ENCODE measurements at places on chromosomes 12 and 14.
A peak's percentile ranks its signal among the peaks of the same experiment; 100 is the strongest.

DNA sequence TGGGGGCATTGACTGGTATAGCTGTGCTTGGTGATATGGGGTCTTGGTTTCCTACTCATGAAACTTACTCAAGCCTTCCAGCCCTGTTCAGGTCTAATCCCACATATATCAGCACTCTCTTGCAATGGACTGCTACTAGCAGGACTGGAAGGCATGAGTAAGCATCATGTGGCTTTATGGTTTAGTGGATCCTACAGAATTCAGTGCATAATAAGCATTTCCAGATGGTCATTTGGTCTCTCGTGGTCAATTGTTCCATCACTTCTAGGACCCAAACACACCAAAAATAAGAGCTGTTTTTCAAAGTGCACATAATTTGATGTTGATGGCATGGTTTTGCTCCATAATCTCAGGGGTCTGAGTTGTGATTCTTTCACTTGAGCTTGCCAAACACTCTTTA, 114.4 kb downstream of the LMNTD1 start:
- DNase-seq, result no peak

GRCh38 chr14:20415782-20416206, 2.5 kb upstream of the TEP1 start:
- DNase-seq, result peak; percentile 63

GRCh38 chr12:69765515-69765914, 26.9 kb downstream of the RAB3IP start:
- no peak for DNase-seq

GRCh38 chr12:114555451-114555850, 128.5 kb downstream of the TBX3 start:
- no peak for DNase-seq

- no peak for DNase-seq
These were observed 83.2 kb downstream of the LMNTD1 start for GRCh38 chr12:25469861-25470260.

DNA sequence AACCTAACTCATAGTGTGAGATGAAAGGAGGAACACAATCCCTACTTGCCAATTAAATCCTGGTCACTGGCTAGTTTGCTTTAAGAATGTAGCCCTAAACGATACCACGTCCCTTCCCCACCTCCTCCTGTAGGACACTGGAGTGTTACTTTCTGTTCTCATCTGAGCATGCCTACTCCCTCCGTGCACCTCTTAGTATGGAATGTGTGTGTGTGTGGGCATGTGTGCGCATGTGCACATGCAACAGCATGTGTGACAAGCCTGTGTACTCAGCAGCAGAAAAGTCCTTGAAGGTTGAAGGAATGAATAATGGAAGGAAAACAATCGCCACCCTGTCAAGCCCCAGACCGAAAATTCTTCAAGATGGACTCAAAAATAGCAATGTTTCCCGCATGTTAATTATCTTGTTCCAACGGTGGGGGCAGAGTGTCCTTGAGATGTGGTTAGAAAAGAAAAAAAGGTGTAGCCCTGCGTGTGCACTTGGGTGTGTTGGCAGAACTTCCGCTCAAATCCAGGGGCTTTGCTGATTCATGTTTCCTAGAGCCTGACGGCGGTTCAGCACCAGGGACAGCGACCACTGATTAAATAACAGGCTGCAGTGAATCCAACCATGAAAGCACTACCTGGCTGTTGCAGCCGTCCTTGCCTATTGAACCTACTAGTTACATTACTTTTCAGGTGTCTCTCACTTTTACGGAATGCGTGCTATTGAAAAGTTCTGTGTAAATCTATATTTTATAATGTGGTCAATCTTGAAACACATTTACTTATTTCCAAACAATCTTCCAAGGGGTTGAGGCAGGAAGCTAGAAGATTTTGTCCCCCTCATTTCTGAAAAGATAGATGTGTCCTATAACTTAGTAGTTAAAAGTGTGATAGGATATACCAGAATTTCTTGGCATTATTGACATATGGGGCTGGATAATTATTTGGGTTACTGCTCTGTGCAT, 79.8 kb downstream of the SRRM4 start:
- no peak for DNase-seq

DNA sequence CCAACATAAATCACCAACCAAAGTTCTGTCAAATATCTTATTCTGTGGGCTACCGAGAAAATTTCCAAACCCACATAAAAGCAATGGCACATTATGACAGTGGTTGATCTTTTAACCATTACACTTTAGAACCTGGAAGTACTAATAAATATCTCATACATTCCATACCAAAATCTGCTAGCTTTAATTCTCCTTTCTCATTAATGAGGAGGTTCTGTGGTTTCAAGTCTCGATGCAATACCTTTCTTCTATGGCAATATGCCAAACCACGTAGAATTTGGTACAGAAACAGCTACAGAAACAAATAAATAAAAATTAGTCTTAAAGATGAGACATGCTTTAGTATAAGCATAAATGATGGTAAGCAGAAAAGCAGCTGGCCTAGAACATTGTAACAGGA, 100.7 kb downstream of the ELK3 start:
- no peak for DNase-seq

DNA sequence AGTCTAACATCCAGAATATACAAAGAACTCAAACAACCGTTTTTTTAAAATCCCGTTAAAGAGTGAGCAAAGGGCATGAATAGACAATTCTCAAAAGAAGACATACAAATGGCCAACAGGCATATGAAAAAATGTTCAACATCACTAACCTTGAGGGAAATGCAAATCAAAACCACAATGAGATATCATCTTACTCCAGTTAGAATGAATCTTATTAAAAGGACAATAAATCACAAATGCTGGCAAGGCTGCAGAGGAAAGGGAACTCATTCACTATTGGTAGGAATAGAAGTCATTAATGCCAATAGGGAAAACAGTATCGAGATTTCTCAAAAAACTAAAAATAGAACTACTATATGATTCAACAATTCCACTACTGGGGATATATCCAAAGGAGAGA, 520.1 kb downstream of the RMST start:
- DNase-seq, result no peak
